ENCODE measurements at places on chromosomes 3 and 15.

- DNase-seq = no peak
Measured at GRCh38 chr3:190601622-190602021, 87.7 kb downstream of the IL1RAP start.

- peak; percentile 14 for DNase-seq
Measured at GRCh38 chr3:141845407-141846049, 30.9 kb upstream of the ATP1B3 start.

DNA sequence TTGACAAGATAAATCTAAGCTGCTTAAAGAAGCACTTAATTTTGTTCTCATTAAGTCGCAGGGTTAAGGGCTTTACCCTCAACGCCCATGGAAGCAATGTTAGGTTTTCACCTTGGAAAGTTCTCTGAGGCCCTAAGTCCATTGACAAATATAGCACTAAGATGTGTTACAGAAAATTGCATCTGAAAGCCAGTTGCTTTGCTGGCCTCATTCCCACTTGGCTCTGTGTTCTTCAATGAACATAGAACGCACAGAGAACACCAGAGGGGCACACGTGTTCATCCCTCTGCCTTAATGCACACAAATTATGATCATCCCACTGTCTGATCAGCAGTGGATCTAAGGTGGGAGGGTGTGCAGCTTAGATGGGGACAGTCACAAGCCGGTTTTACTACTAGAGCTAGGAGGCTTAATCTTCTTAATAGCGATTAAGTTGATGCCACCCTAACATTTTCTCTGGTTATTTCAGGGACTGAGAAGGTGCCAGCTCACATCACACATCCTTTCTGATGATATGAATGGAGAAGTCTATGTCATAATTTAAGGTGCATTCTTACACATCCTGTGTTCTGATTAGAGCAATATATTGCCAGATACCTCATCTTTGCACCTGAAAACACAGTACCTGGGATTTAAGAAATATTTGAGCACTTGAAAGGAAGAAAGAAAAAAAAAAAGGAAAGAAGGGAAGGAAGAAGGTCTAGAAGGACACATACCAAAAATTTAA is 224.4 kb upstream of the ICE2 start:
- DNase-seq = no peak

- no peak for DNase-seq
Measured at GRCh38 chr3:179164857-179165256, 16.7 kb downstream of the PIK3CA start.

- DNase-seq = no peak
Measured at GRCh38 chr15:50815958-50816590, 50.6 kb upstream of the SPPL2A start.

- no peak for DNase-seq
Measured at GRCh38 chr3:164208048-164208447, 870.2 kb downstream of the SI start.

GRCh38 chr3:148974726-148975125 is 16.6 kb upstream of the GYG1 start:
- DNase-seq = no peak

DNA sequence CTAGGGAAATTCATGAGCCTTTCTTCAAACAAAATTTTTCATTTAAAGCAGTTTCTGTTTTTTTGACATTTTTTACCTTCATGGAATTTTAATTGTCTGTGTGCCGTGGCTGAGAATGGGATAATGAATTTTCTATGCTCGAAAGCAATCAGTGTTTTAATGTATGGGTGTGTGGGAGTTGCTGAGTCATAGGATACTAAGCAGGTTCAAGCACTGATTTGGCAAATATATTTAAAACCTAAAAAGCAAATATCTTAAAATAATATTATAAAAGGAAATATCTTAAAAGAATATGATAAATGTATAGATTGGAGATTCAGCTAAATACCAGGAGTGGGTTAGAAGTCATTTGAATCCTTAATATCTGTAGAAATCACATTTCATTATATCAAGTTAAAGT is 173.6 kb upstream of the LRRFIP2 start:
- no peak for DNase-seq

DNA sequence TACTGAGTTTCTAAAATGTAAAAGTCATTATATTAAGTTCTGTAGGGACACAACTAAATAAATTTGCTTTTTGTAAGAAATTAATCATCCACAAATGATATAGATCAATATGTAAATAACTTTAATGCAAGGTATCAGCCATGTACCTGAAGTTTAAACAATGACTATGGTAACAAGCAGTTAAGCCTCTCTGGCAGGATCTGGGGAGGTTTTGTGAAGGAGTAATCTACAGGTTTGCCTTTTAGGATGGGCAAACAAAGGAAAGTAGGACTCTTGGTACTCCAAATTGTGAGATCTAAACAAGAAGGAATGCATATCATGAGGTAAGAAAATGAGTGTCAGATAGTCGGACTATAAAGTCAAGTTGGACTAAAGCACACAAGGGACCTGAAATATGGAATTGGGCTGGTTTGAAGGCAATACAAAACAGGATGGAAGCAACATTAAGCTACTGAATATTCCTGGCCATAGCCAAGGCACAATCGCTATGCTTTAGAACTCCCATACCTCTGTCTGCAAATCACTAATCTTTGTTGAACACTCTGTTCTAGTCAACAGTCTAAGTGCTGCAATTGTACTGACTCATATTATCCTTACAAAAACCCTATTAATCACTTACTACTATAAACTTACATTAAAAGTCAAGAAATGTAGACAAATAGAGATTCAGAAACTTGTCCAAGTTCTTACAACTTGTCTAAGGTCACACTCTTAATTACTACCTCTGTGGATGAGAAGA is 412.8 kb downstream of the DIPK2A start:
- DNase-seq = no peak

GRCh38 chr3:107853821-107854220 is 237.0 kb downstream of the CD47 start:
- no peak for DNase-seq

- no peak for DNase-seq
Measured at GRCh38 chr3:15542614-15543013, 21.1 kb upstream of the COLQ start.

DNA sequence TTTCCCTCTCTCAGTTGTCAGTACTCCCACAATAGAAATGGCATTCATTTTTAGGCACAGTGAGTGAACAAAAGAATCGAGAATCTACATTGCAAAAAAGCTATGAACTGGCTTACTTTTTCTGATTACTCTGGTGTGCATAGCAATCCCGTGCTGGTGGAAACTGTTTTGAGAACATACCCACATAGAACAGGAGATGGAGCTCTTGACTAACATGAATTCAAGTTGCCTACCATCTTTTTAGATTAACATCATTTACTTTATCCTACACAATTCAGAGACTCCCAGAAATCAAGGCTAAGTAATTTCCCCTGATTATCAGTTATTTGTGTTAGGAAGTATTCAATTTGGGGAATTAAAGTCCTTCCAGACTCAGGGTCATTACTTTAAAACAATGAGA is 326.6 kb downstream of the ARPP21 start:
- no peak for DNase-seq

DNA sequence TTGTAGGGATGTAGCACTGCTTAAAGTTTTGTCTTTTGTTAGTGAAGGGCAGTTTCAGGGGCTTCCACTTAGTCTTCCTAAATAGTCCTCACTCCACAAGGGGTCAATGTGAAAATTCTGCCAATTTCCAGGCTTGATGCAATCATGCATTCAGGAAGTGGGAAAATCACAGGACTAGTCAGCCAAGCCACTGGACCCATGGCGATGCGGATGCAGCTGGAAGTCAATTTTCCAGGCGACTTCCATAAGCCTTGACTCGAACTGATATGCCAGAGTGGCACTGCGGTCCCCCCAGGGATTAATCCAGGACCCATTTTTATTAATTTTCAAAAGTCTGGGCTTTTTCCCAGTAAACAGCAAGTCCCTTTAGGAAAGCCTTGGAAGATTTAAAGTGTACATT is 26.1 kb downstream of the GBE1 start:
- DNase-seq = no peak

DNA sequence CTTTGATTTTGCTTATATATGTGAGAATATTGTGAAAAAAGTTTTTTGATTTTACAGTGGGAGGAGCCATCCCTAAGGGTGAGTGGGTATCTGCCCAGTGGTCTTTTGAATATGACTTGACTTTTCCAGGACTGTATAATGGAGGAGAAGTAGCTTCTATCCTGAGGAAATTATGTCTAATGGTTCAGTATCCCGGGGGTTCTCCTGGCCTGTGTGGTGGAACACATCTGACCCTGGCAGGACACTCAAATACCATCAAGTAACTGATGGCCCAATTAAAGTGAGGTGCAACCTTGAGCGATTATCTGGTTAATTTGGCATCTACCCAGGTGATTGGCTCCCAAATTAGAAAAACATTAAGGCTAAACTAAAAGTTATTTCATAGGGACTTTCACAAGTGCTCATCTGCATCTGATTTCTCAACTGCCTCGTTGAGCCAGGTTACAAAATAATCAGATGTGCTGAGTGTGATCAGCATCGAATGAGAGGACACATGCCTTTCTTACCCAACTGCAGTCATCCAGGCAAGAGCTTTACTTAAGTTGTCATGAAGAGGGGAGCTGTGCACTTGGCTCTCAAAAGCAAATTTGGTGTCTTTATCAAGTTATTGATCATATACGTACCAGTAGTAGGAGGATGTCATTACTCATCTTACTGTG is 201.4 kb downstream of the IL5RA start:
- DNase-seq = no peak

GRCh38 chr3:138003069-138003468 is 6.9 kb upstream of the CLDN18 start:
- no peak for DNase-seq

GRCh38 chr3:112351823-112352222 is 18.9 kb downstream of the CD200 start:
- no peak for DNase-seq

- DNase-seq = no peak
Measured at GRCh38 chr3:57275393-57275792, 17.1 kb downstream of the ASB14 start.

DNA sequence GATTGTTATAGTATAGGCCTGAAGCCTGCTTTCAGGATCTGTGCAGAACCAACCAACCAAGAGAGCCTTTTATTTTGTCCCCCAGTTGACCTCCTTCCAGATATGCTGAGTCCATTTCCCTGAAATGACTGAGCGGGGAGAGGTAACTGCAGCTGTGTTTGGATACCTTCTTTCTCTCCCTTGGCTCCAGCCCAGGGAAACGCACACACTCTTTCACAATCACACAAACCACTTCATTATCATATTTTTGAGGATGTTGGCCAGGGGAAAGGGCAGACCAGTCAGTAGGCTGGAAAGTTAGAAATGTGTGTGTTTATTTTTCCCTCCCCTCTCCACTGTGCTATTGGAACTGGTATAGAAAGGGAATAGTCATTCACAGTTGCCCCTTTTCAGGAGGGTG is 417.7 kb upstream of the TBL1XR1 start:
- no peak for DNase-seq

DNA sequence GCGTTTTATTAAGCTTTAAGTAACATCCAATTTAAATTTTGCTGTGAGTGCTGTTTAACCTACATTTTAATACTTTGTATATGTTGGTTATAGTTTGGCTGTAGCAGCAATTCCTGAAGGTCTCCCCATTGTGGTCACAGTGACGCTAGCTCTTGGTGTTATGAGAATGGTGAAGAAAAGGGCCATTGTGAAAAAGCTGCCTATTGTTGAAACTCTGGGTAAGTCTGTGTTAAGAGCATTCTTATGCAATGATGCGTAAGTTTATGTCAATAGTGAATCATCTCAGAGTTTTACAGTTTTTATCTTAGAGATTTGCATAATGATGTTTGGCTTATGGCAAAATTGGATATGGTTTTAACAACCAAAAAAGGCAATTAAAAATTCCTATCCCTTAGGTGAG is 62.7 kb downstream of the ASTE1 start:
- DNase-seq = no peak

GRCh38 chr15:84991014-84991712 is 9.5 kb downstream of the PDE8A start:
- DNase-seq = no peak

GRCh38 chr3:151526757-151527156 is 65.9 kb upstream of the IGSF10 start:
- DNase-seq = no peak

DNA sequence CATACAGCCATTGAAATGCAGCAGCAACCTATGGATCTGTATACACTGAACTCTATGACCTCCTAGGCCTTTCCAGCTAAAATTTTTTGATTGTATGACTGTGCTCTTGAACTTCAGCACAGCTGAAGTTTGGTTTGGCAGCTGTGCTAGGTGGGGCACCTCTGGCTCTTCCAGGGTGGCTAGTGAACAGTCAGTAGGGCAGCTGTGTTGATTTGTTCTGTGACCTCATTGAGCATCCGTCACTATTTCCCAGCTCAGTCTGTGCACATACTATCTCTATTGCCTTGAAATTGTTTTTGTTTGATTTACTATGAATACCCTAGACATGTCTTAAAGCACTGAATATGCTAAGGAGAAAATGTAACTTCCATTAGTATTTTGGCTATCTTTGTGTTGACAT is 363.2 kb upstream of the NAALADL2 start:
- no peak for DNase-seq

- DNase-seq = peak; percentile 35
Measured at GRCh38 chr3:13015286-13016082, 57.7 kb downstream of the IQSEC1 start.

GRCh38 chr3:6551165-6551564 is 309.8 kb upstream of the GRM7 start:
- DNase-seq = no peak

DNA sequence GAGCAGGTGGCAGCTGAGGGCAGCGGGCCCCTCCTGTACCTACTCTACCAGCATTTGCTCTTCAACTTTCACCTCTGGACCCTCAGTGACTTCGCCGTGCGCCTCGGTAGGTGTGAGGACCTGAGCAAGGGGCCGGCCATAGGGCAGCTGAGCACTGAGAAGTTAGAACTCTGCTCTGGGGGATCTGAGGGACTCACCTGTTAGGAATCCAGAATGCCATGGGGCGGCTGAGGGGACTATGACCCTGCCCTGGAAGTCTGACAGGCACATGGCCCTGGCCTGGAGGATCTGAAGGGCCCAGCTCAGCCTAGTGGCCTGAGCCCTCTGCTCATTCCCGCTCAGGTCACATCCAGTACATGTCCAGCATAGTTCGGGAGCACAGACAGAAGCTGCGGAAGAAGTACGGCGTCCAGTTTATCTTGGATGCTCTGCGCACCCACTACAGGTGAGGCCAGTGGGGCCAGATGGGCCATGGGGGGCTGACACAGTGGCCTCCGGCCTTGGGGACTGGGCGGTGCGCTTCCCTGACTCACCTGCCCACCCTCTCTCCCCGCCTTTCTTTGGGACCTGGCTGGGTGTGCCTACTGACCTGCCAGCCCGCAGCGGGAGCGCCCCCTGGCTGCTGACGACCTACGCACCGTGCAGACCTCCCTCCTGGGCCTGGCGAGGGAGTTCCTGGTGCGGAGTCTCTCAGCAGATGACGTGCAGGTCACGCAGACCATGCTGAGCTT is 18.8 kb downstream of the NBEAL2 start:
- DNase-seq = peak; percentile 50

- no peak for DNase-seq
Measured at GRCh38 chr3:189282741-189283140, 111.0 kb downstream of the TPRG1 start.

GRCh38 chr15:36807134-36807764 is 227.8 kb downstream of the CDIN1 start:
- DNase-seq = no peak

- DNase-seq = no peak
Measured at GRCh38 chr15:47366884-47367283, 350.4 kb upstream of the SEMA6D start.

Measured in activated CD8-positive, alpha-beta memory T cell treated with anti-CD3 and anti-CD28 coated beads for 4 hours (primary cell).